ENCODE measurements at places on chromosomes 2 and 18. TPM values are rescaled to one million over a fixed set of nuclear protein-coding genes. Genes with fewer than 3 reads are reported as not detected.

DNA sequence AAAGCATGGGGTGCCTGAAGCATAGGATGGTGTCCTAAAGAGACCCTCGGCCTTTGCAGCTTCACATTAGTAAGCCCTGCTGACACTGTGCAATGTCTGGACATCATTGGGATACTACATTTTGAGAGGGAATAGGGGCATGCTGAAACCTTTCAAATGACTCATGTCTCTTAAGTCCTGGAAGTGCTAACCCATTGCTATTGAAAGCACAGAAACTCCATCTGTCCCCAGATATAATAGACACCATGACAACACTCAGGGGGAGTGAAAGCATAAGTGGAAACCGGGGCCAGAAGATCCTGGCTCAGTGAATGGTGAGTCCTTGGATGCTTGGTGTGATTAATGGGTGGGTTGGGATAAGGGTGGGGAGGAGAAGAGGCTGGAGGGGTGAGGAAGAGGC is 595.5 kb upstream of the ID2 start:
- no peak for DNase-seq
- no peak overlapping the region for H3K4me3 ChIP-seq
- no peaks in the 10 kb centered on the region for H3K4me1 ChIP-seq
- no peak overlapping the region for H3K27ac ChIP-seq
- no peaks in the 10 kb centered on the region for H3K27me3 ChIP-seq
- no peaks in the 10 kb centered on the region for H3K36me3 ChIP-seq

GRCh38 chr2:88187927-88188326 is 17.8 kb downstream of the THNSL2 start:
- no peaks in the 10 kb centered on the region for H3K36me3 ChIP-seq
- no peak for DNase-seq
- no peaks in the 10 kb centered on the region for H3K4me1 ChIP-seq
- H3K4me3 ChIP-seq, result no peak overlapping the region
- H3K27ac ChIP-seq, result no peak overlapping the region

GRCh38 chr2:9897331-9897737 is 54.1 kb downstream of the TAF1B start:
- no peaks in the 10 kb centered on the region for H3K36me3 ChIP-seq
- no peaks in the 10 kb centered on the region for H3K4me1 ChIP-seq
- no peak overlapping the region for H3K4me3 ChIP-seq
- H3K27me3 ChIP-seq, result no peaks in the 10 kb centered on the region

DNA sequence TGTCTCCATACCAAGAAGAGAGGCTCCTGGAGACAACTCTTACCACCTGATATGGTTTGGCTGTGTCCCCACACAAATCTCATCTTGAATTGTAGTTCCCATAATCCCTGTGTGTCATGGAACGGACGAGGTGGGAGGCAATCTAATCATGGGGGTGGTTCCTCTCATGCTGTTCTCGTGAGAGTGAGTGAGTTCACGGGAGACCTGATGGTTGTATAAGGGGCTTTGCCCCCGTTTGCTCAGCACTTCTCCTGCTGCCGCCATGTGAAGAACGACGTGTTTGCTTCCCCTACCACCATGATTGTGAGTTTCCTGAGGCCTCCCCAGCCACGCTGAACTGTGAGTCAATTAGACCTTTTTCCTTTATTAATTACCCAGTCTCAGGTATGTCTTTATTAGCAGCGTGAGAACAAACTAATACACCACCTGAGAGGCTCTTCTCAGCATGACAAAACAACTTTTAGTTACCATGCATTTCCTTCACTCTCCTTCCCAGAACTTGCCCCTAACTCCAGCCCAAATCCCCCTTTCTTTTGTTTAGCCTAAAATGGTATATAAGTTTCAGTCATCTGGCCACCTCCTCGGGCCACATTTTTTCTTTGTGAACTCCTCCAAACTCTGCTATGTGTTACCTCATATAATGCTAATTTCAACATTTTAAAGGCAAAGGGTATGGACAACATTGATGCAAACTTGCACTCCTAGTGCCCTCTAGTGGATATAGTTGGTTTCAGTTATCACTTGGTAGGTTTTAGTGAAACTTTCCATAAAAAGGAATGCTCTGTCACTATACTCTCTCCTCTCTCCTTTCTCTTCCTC is 58.6 kb upstream of the SLC25A52 start:
- no peak overlapping the region for H3K27ac ChIP-seq
- H3K27me3 ChIP-seq, result no peaks in the 10 kb centered on the region
- no peak overlapping the region for H3K4me3 ChIP-seq

- no peaks in the 10 kb centered on the region for H3K4me1 ChIP-seq
- H3K4me3 ChIP-seq, result no peak overlapping the region
- DNase-seq, result no peak
- H3K27ac ChIP-seq, result no peak overlapping the region
These were observed 23.4 kb upstream of the UGP2 start for GRCh38 chr2:63818271-63818670.

GRCh38 chr18:70448588-70448987 is 159.7 kb downstream of the SOCS6 start:
- no peaks in the 10 kb centered on the region for H3K36me3 ChIP-seq
- H3K27ac ChIP-seq, result no peak overlapping the region
- no peaks in the 10 kb centered on the region for H3K27me3 ChIP-seq
- H3K4me1 ChIP-seq, result no peaks in the 10 kb centered on the region
- DNase-seq, result no peak

Gene GPBAR1
- 1.7 TPM for total RNA-seq

Gene FBXO15
- total RNA-seq, result 1.4 TPM

Gene TUBB6
- total RNA-seq, result 142 TPM
